ENCODE measurements at places on chromosomes 2 and 18.

DNA sequence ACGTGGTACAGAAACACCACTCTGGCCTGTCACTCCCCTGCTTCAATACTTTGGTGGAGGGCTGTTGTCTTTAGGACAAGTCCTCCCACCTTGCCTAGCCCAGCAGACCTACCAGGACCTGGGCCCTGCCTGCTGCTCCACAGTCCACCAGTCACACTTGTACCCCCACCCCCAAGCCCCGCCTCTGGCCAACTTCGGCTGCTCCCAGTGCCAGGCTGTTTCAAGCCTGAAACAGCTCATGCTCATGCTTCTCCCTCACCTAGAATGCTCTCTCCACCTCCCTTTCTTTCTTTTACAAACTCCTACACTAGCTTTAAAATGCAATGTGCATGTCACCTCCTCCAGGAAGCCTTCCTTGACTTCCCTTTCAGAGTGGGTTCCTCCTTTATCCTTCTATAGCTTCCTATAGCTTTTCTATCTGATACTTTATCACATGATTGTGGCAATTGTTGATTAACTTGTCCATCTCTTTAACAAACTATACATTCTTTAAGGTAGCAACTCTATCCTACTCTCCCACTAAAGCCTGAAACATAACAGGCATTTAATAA, 4.8 kb upstream of the OXER1 start:
- no peak for DNase-seq

GRCh38 chr2:207492461-207492860, 37.3 kb upstream of the CREB1 start:
- no peak for DNase-seq

DNA sequence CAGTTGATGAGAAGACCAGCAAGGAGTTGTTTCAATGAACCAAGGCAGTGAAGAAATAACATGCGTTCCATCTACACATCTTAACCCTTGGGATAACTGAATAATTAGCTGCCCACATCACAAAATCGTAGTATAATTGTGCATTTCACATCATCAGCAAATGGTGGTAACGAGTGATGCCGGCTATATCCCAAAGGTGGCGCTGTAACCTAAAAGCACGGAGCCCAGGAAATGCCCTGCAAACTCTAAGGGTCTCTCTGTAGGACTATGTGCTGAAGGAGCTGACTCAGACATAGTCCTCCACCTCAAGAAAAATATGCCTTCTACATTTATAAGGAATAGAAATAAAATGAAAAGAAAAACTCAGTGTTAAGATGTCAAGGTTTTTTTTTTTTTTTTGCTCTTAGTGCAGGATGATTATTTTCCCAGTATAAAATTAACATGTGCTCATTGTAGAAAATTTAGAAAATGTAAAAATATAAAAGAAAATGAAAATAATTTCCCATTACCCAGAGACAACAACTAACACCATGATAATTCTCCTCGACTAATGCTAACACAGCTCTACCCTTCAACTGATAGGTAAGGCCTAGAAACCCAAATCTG, 23.1 kb upstream of the DSG3 start:
- DNase-seq: peak; percentile 83

- no peak for DNase-seq
Observed at GRCh38 chr18:60082790-60083189, 183.0 kb downstream of the PMAIP1 start.

DNA sequence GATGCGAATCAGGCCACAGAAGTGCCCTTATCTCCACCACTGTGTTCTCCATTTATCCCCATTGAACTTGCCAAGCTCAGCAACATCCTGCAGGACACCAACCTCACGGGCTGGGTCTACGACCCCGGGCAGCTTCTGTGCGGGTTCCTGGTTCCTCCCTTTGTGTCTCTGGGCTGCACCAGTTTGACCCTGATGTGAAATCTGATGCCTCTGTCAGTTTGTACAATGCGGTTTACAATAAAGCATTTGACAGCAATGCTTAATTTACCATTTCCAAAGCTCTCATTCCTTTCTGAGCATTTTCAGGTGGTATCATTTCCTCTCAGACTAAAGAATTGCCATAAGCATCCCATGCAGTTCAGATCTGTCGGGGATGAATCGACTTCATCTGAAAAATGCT, 3.3 kb upstream of the TMEM18 start:
- DNase-seq: no peak

DNA sequence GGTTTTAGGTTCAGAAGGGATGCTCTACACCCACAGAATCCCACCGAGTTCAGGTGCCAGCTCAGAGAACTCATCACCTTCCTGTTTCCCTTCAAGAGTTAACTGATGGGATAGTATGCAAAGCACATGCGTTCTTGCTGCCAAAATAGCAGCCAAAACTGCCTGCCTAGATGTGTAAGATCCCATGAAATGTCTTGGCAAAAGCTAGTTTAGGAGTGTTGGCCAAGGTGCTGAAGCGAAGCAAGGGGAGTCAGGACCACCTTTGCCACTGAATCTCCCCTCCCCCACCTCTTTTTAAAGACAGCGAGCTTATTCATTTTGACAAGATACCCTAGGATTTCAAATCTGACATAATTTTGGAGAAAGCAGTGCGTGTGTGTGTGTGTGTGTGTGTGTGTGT, 2.1 kb downstream of the DOCK10 start:
- peak; percentile 28 for DNase-seq

DNA sequence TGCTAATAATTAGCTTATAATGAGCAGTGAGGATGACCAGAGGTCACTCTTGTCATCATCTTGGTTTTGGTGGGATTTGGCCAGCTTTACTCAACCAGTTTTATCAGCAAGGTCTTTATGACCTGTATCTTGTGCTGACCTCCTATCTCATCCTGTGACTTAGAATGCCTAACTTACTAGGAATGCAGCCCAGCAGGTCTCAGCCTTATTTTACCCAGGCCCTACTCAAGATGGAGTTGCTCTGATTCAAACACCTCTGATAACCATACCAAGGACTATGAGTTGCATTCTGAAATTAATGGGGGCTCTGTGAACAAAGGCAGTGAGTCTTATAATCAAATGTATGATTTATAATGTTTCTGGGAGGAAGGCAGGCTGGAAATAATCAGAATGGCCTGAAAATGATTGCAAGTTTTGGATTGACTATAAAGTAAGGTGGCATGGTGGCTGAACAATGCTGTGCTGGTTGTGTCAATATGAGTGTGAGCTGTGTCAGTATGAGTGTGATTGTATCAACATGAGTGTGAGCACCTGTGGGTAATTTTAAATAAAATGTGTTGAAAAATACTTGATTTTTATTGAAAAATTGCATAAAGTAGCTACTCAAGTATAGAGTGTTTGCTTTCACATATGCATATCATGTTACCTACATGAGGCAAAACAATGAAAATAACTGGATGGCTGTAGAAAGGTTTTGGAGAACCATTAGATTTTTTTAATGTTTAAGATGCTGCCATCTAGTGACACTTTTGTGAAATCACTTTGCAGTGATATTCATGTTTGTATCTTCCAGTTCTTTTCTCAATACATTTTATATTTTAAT, 103.0 kb downstream of the KYNU start:
- peak; percentile 42 for DNase-seq

- peak; percentile 77 for DNase-seq
Observed at GRCh38 chr2:171522052-171522787, at the start of gene CYBRD1. Gene CYBRD1, plus strand, starts transcription at chr2:171522474. Its CDS starts 72 bp downstream, at chr2:171522546.

GRCh38 chr2:134823431-134823830, 15.0 kb upstream of the ACMSD start:
- no peak for DNase-seq

- DNase-seq: no peak
Observed at GRCh38 chr2:118932949-118933348, 9.0 kb upstream of the MARCO start.

- no peak for DNase-seq
Observed at GRCh38 chr2:238053191-238053776, 7.5 kb upstream of the SCLY start.

DNA sequence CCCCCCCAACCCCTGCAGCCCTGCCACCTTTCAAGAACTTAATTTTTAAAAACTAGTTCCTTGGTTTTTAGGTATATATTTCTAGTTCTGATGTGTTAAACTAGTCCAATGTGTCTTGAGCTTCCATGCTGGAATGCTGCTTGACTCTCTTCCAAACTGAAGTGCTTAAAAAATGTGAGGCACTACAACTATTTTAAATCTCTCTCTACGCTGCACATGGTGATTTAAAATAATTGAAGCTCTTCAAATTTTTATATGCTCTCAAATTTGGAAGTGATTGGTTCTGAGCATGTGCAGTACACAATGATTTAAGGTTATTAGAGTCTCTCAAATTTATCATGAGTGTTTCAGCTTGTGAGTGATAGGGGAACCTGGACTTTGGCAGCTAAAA, 192.6 kb upstream of the ZEB2 start:
- DNase-seq: peak; percentile 5

GRCh38 chr2:186349508-186349907, 136.6 kb upstream of the ZC3H15 start:
- DNase-seq: no peak

DNA sequence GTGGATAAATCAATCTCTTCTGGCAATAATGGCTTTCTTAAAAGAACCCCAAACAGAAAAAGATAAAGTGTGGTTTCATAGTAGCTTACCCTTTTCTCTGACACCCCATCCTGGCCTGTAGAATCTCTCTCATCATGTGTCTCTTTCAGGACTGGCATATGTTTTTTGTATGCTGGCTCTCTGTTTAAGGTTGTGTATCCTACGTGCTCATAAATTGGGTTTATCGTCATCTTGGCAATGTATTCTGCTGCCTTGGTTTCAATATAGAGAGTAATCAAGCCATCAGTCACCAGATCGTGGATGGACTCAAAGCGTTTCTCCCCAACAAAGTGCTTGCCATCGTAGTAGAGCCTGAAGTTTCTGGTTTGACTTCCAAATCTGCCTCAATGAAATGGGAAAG, 113.5 kb upstream of the CHRNA1 start:
- DNase-seq: no peak

- no peak for DNase-seq
Observed at GRCh38 chr2:198135481-198135934, 331.1 kb downstream of the PLCL1 start.

GRCh38 chr18:22172594-22173049, 3.2 kb downstream of the GATA6 start:
- no peak for DNase-seq

DNA sequence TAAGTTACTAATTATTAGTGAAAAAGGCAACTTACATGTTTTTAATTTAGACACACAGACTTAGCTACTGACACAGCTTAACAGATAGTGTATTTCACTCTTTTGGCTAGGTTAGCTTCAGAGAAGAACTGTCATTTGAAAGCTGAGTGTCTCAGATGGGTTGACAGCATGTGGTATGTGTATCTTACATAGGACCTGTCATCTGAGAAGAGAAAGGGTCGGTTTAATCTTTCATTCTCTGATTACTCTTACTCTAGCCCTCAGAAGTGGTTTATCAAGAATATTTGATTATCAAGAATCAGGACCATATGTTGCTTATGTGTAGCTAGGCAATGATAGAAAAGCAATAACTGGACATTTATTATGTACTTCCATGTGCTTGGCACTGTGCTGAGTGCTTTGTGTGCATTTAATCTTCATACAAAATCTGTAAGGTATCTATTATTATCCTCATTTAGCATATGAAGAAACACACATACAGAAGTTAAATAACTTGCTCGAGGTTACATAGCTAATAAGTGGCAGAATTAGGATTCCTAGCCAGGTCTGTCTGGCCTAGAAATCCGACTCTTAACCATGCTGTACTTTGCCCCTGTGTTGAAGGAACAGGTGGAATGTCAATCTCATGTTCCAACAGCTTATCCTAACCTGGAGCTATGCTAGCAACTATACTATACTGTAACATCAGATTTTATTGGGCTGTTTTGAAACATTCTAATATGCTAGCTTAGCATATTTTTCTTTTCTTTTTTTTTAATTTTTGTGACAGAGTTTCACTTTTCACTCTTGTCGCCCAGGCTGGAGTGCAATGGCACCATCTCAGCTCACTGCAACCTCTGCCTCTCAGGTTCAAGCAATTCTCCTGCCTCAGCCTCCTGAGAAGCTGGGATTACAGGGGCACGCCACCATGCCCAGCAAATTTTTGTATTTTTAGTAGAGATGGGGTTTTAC, 28.4 kb downstream of the CFLAR start:
- DNase-seq: no peak

DNA sequence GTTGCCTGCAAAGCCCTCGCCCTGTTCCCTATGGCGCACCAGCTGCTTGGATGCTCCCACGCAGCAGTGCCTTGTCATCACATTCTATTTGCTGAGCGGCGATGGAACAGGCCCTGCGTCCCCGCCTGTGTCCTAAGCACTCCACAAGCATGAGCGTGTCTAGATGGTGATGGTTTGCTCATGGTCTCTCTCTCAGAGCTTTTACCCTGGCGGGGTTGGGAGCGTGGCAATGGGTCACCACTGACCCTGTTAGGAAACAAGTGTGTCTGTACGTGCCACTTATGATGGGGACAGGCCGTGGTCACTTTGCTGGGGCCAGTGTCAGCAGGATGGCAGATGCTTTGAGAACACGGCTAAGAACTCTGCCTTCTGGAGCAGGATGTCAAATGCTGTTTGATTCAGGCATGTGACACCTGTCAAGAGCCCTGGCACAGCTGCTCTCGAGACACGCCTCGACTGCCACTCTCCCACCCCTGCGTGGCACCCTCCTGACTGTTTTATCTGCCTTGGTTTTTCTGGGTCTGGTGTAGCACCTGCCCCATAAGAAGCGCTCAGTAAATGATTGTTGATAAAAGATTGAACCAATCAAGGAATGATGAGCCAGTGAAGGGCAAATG, 44.2 kb downstream of the RRM2 start:
- no peak for DNase-seq

GRCh38 chr2:22902180-22902550, 482.8 kb upstream of the KLHL29 start:
- DNase-seq: no peak

- DNase-seq: no peak
Observed at GRCh38 chr2:68441994-68442322, 25.1 kb downstream of the FBXO48 start.

- DNase-seq: no peak
Observed at GRCh38 chr18:45686891-45687611, 36.9 kb upstream of the SLC14A1 start.

- no peak for DNase-seq
Observed at GRCh38 chr18:63199743-63200241, 119.8 kb downstream of the BCL2 start.

- no peak for DNase-seq
Observed at GRCh38 chr2:160660741-160661140, 167.1 kb upstream of the RBMS1 start.

DNA sequence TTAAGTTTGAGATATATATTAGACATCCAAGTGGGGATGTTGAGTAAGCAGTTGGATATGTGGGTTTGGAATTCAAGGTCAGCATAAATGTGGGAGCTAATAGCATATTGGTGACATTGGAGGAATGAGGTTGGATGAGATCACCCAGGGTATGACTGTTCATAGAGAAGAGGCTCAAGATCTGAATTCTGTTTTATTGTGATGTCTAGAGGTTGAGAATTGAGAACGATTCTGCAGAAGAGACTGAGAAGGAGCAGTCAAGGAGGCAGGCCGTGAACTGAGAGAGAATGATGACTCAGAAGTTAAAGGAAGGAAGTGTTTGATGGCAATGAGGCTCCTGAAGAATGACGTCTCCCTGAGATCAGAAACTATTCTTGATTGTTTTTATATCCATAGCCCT, 5.9 kb downstream of the SERPINB11 start:
- no peak for DNase-seq

GRCh38 chr2:211423018-211423417, 866.6 kb downstream of the CPS1 start:
- no peak for DNase-seq

- DNase-seq: no peak
Observed at GRCh38 chr2:238092486-238093035, 7.6 kb upstream of the ESPNL start.

All from GM23338 (cell line).